ENCODE measurements at places on chromosomes 12 and 14. TPM values are rescaled to one million over a fixed set of nuclear protein-coding genes. Genes with fewer than 3 reads are reported as not detected.

DNA sequence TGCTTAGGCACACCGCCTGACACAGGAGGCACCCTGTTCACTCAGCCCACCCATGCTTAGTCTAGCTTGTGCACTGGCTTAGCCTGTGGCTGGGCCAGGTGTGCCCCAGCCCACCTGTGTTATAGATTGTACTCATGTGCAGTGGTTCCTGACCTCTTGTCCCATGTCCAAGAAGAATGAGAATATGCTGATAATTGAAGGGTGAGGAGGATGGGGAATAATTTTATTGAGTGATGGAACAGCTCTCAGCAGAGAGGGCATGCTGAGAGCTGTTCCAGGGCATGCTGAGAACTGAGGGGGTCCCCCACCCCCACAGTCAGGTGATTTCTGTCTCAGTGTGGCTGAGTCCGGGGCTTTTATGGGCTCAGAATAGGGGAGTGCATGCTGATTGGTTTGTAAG lies 395.9 kb downstream of the FUT8 start:
- DNase-seq: no peak

DNA sequence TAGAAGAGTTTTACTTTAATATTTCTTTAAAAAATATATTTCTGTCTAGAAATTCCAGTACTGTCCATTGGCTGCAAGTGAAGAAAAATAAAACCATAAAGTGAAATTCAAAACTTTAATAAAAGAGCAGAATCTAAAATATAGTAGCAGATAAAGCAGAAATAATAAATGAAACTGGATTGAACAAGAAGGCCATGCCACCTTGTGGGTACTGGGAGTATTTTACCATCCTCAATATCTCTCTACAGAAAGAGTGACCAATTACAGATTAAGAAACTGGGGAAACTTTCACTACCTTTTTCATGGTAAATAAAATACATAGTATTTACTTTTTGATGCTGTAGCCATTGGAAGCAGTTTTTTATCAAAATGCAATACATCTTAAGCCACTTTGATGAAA lies 220.5 kb downstream of the BCAT1 start:
- DNase-seq: no peak

DNA sequence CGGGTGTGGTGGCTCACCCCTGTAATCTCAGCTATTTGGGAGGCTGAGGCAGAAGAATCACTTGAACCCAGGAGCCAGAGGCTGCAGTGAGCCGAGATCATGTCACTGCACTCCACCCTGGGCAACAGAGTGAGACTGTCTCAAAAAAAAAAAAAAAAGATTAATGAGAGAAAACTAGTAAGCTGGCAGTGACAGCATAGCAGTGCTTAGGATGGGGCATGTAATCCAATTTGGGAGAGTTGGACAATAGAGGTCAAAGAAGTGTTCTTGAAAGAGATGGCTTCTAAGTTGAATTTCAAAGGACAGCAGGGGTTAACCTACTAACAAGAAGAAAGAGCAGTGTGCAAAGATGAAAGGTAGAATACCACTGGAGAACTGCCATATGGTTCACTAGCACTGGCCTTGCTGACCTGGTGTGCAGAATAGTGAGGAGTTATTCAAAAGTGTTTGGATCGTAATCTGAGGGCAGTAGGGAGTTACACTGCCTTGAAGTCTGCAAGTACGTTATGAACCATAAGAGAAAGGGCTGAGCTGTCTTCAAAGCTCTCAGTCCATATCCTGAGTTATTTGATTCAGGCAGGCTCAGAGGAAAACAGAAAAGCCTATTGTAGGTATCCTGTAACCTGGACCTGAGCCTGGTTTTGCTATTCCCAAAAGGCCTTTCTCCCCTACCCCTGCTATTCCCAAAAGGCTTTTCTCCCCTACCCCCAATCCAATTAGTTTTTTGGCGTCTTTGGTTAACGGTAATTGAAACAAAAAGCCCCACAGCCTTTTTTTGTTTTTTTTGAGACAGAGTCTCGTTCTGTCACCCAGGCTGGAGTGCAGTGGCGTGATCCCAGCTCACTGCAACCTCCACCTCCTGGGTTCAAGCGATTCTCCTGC lies 3.4 kb downstream of the XPOT start:
- DNase-seq: no peak

DNA sequence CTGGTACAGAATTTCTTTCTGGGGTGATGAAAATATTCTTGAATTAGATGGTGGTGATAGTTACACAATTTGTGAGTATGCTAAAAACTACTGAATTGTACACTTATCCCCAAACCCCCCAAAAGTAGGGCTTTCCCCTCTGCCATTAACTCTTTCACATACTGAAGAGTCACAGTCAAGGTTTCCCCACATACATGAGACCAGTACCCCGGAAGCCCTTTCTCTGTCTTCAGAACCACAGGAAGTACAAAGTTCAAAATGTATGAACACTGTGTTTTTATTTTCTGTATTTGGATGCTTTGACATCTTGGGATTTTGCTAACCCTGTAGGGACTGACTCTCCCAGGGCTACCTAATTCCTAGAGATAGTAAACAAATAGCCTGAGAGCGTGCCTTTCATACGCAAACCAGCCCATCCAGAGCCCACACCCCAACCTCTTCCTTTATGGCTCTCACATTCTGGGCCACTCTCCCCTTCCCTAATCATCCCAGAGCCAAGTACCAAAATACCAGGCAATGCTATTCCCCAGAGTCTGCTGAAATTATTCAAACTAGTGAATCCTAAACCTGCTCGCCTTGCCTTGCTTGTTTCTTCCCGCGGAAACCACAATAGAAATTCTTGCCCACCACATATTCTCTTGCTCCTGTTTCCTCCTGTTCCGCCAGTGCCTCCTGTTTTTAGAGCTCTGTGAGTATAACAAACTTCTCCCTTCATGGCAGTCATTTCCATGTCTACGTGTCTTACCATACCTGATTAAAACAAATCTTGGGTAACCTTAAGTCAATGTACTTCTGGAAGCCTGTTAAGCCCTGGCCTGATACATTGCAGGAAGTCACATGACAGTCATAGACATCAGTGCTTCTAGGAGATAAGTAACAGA lies 524.8 kb downstream of the FUT8 start:
- DNase-seq: no peak

DNA sequence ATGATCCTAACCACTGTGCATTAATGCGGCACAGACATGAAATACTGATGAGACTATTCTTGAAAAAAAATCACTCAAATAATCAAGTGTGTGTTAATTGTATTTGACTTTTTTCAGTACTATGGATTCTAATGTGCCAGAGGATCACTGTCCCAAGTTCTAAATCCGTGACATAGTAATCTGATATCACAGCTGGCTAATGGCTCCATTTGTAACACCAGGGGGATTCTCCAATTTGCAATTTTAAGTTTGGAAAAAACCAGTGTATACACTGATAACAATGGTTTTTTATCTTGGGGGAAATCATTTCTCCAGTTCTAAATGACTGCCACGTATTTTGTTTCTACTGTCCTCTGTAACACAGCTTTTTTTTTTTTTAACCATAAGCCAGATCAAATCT lies 33.0 kb downstream of the MPHOSPH9 start:
- DNase-seq: no peak

DNA sequence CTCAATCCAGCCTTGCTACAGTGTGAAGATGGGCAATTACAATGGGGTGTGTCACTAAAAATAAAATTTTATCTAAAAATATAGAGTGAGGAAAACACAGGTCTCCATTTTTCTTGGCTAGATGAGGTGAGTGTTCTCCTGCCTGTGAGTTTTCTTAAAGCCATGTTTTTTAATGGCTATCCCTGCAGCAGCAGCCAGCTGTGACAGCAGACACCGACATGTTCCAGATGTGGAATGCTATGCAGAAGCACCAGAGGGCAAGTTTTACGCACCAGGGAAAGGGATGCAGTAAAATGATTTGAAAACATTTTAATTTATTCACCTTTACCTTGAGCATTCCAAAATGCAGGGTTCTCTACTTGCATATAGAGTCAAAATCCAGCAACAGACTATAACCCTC lies 577.0 kb upstream of the STXBP6 start:
- no peak for DNase-seq

STAB2 gene
- total RNA-seq: 2.7 TPM

All from testis (tissue), 5 donors.